ENCODE measurements at places on chromosomes 5 and 9.

DNA sequence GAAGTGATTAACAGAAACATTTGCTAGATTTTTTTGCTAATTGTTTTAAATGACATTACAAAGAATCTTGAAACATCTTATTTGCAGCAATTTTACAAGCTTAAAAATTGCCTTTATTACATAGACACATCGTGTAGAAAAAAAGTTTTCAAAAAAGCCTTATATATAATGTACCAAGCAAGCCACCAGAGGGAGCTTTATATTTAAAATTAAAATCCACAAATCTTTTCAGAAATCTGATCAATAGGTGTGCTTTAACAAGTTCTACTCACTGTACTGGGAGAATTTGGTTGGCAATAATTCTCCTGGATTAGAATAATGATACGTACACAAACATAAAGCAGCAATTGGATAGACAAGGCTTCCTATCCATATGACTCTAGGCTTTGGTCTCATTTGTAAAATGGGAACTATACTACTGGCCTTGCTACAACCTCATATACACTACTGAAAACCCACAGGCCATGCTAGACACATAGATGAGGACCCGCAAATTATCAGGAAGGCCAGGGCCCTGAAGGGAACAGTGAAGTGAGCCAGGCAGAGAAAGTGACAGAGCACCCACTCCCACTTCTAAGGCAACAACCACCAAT is 4.8 kb downstream of the PSMB7 start:
- DNase-seq, result peak; percentile 12

- DNase-seq, result no peak
These were observed 423.2 kb upstream of the PAPPA start for GRCh38 chr9:115730396-115730795.

- peak; percentile 90 for DNase-seq
These were observed at the start of gene HNRNPK for GRCh38 chr9:83979812-83980394. HNRNPK (minus strand) TSS chr9:83980215; CDS start chr9:83978252, 1,963 bp downstream.

GRCh38 chr9:77307166-77307565 is 129.8 kb downstream of the VPS13A start:
- DNase-seq, result no peak

DNA sequence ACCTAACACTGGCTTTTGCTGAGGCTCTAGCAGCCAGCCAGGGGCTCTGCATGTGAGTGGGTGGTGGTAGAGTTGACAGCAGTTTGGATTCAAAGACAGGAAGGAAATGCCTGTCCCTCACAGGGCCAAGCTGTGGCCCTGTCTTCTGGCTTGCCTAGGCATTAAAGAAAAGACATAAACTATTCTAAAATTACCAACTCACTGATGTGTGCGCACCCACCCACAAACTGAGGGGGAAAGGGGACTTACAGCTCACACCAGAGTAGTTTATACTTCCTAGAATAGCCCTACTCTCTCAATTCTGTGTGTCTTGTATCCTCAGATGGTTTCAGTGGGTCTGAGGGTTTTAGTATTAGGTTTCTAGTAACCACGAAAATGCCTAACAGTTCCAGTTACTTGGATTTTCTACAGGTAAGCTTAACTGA is 18.3 kb upstream of the IL13 start:
- no peak for DNase-seq

GRCh38 chr9:111983484-111983908 is 86.9 kb downstream of the UGCG start:
- DNase-seq, result no peak

DNA sequence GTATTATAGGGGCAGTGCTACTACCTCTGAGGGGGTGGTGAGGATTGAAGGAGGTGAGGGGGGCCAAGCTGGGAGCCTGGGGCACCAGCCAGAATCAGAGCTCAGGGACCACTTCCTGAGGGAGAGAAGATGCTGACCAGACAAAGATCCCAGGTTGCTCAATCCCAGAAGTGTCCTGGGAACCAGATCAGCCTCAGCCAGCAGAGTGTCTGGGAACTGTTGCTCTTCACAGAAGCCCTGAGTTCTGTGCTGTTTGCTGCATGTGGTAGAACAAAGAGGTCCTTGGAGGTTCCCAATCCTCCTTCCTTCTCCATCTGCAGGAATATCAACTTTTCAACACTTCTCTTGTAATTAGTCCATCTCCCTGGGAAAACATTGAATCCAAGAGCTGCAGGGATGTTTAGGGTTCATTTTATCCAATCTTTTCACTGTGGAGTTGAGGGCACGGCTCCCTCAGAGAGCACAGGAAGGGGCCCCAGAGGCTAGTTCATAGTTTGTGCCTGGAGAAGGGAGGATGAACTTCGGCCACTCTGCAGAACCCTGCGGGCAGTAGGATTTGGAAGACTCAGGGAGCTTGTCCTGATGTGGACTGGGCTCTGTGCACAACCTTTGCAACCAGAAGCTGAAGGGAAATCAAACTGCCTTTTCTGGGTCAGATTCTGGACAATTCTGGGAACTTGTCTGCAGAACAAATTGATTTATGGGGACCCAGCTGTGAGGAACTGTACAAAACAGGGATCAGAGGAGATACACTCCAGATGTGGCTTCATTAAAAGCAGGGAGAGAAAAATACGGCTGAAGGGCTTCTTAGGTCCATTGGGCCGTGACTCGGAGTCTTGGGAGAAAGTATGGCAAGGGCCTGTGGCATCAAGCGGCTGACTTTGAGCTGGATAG is 57.1 kb downstream of the GALNT12 start:
- no peak for DNase-seq

Measured in SW 1271 (cell line).